Gastrocnemius medialis (tissue), 4 donors: ENCODE measurements at places on chromosomes 3 and 15.
A peak's percentile ranks its signal among the peaks of the same experiment; 100 is the strongest.

GRCh38 chr15:85284497-85284896 is 95.9 kb upstream of the AKAP13 start:
- DNase-seq, result no peak

DNA sequence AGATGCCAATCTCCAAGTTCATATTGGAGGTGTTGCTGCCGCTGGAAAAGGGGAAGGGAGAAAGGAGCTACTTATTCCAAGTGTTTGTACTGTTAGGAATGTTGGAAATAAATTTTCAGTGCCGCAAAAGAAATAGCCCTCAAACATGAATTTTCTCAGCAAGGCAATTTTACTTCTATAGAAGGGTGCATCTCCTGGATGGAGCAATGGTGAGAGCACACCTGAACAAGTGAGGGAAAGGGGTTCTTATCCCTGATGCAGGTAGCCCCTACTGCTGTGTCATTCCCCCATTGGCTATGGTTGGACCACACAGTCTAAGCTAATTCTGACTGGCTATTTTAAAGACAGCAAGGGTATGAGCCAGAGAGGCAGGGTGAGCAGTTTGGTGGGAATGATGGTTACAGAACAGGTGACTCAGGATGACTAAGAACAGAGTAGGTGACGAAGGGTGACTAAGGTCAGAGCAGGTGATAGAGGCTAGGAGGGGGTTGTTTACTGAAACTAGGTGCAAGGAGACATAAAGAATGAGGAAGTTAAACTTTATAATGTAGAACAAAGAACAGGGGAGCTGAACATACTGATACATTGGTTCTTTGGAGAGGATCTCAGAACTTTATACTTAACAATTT is 503.5 kb downstream of the EDEM1 start:
- DNase-seq, result no peak

DNA sequence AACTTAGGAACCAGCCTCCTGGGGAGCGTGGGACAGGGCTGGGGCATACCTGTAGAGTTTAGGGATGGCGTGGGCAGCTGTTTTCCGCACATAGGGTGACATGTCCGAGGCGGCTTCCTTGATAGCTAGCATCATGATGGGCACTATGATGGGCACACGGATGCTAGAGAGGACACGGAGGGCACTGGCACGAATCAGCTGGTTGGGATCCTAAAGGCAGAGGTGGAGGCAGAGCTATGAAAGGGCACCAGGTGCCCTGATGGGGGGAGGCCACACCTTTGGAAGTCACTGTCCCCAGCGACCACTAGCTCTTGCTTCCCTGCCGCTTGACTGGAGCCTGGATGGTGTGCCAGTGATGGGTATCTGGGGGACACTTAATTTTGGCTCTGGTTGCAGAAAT is 28.3 kb downstream of the AP3B2 start:
- no peak for DNase-seq

- no peak for DNase-seq
These were observed 61.8 kb upstream of the ATP13A3 start for GRCh38 chr3:194548346-194549321.

- no peak for DNase-seq
These were observed 73.4 kb downstream of the GTPBP8 start for GRCh38 chr3:113064183-113064582.

DNA sequence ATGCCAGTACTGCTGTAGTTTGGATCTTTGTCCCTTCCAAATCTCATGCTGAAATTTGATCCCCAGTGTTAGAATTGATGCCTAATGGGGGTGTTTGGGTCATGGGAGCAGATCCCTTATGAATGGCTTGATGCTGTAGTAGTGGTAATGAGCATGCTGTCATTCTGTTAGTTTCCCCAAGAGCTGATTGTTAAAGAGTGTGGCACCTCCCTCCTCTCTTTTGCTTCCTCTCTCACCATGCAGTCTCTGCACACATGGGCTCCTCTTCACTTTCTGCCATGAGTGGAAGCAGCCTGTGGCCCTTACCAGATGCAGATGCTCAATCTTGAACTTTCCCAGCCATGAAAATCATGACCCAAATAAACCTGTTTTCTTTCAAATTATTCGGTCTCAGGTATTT is 141.3 kb upstream of the DPPA4 start:
- no peak for DNase-seq

DNA sequence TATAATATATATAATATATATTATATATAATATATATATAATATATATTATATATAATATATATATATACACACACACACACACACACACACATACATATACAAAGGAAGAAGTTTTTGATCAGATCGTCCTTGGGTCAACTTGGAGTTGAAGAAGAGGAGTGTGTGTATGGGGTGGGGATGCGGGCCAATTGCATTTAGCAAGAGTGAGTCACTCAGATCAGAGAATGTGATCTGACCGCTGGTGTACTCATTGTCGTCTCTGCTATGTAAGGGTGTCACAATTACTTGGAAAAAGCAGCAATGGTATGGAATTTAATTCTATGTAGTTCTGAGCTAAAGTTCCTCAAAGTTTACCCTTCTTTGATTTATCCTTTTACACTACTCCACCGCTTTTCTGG is 4.6 kb upstream of the VGLL3 start:
- no peak for DNase-seq

DNA sequence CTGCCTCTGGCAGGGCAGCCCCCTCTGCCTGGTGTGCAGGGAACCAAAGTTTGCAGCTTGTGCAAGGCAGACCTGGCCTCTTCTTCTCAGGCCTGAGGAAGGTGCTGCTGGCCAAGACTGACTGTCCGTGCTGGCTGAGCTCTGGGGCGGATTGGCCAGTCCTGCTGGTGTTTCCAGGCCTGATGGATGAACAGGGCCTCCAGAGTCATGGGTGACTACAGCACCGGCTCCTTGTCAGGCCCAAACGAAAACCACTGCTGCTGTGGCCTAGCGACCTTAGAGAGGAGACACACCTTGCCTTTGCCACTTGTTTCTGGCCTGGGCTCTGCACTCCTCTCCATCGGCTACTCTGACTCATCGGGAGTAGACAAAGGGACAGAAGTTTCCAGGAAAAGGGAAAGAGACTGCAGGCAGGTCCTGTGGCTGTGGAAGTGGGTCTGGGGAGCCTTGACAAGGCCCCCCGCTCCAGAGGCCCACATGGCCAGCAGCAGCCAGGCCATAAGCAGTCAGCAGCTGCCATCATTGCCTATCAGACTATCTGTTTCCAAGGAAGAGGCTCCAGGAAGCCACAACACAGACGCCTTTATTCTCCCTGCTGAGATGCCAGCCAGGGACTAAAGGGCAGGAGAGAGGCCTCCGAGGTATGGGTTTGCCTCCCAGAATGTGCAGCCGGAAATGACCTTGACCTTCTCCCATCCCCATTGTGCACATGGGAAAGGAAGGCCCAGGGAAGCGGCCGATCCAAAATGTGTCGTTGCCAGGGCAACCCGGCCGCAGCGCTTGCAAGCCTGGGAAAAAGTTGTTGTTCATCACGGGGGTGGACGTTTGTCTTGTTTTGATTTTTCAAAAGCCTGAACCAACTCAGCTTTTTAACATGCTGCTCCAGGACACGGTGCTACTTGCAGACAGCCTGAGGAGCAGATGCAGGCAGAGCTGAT is 160.5 kb downstream of the CHSY1 start:
- DNase-seq, result no peak

DNA sequence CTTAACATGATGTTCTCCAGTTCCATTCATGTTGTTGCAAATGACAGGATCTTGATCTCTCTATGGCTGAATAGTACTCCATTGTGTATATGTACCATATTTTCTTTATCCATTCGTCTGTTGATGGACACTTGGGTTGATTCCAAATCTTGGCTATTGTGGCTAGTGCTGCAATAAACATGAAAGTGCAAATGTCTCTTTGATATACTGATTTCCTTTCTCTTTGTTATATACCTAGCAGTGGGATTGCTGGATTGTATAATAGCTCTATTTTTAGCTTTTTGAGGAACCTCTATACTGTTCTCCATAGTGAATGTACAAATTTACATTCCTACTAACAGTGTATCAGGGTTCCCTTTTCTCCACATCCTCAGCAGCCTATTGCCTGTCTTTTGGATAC is 5.9 kb upstream of the RBP2 start:
- DNase-seq, result no peak

DNA sequence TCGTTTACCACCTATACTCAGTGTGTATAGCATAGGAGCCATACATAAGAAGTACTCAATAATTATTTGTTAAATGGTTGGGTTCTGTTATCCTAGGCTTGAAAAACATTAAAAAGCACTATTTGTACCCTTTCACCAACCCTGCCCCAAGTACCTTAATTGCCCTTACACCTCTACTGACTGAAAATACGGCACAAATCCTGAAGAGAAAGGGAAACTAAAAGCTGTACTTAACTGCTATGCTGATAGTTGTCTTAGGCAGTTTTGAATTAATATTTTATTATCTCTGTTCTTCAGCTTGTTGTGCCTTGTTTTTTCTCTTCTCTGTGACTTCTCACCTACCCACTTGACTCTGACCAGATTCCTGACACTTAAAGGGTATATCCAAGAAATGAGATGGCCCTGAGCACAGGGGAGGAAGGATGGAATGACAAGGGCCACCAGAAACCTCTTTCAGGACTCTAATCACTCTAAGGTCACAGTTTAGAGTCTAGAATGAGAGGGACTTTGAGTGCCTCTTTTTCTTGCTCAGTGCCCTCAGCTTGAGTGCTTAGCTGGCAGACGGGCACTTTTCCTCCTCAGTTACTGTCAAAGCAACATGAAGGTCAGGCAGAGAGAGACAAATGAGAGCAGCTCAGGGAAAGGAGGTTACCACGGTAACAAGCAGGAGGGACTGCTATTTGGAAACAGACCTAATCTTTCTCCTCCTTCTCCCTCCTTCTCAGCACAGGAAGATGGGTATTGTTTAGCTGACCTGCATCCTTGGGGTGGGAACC is 136.5 kb downstream of the ZNF609 start:
- no peak for DNase-seq

- peak; percentile 54 for DNase-seq
These were observed 15.6 kb downstream of the FRMD4B start for GRCh38 chr3:69370156-69370883.

DNA sequence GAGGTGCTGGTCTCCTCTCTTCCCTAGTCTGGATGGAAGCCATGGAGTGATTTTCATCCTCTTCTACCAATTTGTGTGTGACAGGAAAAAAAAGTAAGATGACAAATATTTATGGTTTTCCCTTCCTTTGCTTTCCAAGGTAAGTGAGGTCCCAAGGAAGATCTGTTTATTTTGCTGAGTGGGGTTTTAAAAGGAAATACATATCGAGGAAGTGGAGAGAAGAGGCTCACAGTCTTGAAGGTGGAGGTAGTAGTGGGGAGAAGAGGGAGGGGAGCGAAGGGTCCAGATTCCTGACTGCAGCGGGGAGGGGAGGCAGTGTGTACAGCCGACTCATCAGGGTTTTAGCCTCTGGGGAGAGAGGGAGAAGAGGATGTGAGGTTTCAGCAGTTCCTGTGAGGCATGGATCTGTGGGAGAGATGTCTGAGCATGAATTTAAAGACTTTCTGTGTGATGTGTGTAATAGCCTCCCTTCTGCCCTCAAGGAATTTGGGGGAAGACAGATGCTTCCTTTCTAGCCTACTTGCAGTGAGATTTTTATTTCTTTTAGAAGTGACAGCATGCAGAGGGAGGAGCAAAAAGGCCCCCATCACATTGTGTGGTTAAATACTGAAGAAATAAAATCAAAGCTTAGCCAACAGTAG is 272.4 kb downstream of the THRB start:
- no peak for DNase-seq

- no peak for DNase-seq
These were observed 134.6 kb downstream of the ATP8B4 start for GRCh38 chr15:49984436-49984835.

DNA sequence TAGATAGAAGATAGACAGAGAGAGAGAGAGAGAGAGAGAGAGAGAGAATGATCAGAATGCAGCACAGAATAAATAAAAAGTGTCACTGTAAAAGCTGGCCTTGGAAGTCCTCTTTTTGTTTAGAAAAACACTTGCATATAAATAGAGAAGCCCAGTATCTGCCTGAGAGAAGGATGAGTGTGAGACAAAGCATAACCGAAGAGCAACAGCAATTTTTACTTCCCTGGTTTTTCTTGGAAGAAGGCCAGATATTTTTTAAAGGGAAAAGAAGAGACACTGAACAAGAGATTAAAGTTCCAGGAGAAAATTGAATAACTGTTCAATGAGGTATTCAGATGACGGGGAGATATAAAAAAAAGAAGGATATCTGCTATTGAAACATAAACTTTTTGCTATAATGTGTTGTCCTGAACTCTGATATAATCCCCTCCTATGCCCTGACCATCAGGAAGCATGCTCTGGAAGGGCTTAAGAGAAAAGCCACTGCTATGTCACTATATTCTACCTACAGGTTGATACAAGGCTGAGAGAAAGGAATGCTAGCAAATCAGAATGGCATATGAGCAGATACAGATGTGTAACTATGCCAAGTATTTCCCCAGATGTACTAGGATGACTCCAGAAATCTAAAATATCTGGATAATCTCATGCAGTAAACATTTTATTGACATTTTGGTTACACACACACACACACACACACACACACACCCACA is 358.9 kb downstream of the RBMS3 start:
- DNase-seq, result no peak

- DNase-seq, result no peak
These were observed 639.6 kb upstream of the CBLB start for GRCh38 chr3:106508331-106508893.

DNA sequence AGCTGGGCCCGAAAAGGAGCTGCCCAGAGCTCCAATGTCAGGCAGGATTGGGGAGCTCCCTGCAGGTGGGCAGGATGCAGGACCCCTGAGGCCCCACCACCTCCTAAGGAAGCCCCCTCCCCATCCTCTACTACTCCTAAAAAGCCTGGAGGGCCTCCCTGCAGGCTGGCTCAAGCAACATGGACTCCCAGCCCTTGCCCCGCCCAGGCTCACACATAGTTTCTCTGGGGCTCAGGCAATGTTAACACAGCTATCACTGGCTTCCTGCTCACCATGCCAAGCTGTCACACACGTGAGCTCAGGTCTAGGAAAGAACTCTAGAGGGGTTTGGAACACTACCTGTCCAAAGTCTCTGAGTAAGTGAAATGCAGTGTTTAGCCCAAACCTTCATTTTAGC is 65.4 kb upstream of the ZNF148 start:
- DNase-seq, result no peak

DNA sequence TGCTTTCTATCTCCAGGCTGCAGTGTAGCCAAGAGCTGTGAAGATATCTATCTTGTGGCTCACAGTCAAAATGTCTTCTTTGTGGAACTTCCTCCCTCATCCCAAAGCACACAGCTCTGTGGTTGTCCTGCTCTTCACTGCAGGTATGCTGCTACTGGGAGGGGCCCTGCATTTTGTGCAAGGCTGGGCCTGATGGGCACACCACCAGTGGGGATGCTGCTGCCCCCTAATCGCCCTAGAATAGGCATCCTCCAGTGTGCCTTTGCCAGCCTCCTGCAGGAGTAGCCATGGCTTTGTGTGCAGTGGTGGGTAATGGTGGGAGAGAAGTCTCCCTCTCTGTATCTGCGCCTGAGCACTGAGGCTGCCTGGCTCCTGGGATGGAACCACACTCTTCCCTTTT is 297.3 kb downstream of the DOCK3 start:
- no peak for DNase-seq

- no peak for DNase-seq
These were observed 35.5 kb downstream of the CADPS start for GRCh38 chr3:62839748-62840147.
